ENCODE measurements at places on chromosomes 5 and 9. TPM values are rescaled to one million over a fixed set of nuclear protein-coding genes. Genes with fewer than 3 reads are reported as not detected.

The IFNB1 gene
- total RNA-seq: not detected

The PCDHGB5 gene
- total RNA-seq: 8.6 TPM

The IFNA21 gene
- not detected for total RNA-seq

The CCDC152 gene
- total RNA-seq: not detected

The RASGRF2 gene
- total RNA-seq: 0.06 TPM

The LEAP2 gene
- total RNA-seq: 5.4 TPM

The LIX1 gene
- not detected for total RNA-seq

Data from OCI-LY7 (cell line).